Posterior cingulate gyrus (tissue), 11 donors: ENCODE measurements at places on chromosomes 2 and 18.

GRCh38 chr2:60555783-60556139 is 2.3 kb upstream of the BCL11A start:
- DNase-seq, result no peak

DNA sequence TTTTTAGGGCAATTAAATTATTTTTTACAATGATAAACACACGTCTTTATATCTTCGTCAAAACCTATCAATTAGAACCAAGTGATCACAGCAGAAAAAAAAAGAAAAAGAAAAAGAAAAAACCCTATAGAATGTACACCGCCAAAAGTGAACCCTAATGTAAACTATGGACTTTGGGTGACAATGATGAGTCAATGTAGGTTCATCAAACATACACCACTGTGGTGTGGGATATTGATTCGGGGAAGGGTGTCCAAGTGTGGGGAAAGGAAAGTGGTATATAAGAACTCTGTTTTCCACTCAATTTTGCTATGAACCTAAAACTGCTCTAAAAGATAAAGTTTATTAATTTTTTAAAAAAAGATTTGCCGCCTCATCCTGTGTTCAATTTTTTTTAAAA is 85.1 kb downstream of the DYNC1I2 start:
- DNase-seq, result no peak

- no peak for DNase-seq
These were observed 269.2 kb upstream of the ZNF521 start for GRCh38 chr18:25621144-25621543.

DNA sequence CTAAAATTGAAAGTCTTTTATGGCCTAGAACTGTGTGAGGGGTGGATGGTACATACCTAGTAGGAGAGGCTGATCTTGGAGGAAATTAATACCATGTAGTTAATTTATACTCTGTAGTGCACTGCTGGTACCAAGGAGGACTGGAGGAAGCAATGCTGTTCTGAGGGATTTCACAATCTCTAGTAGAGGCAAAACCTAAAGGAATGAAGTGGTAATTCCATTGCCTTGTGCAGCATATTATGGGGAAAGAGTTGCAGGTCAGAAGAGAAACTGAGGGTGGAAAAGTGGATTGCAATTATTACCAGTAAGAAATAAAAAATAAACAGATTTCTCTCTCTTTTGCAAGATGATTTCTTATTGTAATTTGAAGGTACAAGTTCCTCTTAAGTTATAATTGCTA is 2.2 kb downstream of the ABI2 start:
- DNase-seq, result no peak

GRCh38 chr2:45085487-45085886 is 76.2 kb upstream of the SIX2 start:
- DNase-seq, result no peak

- no peak for DNase-seq
These were observed 23.1 kb upstream of the TXNDC2 start for GRCh38 chr18:9862686-9863085.

- no peak for DNase-seq
These were observed 20.6 kb downstream of the SERTAD2 start for GRCh38 chr2:64632835-64633819.
